ENCODE measurements at places on chromosomes 3 and 15. TPM values are rescaled to one million over a fixed set of nuclear protein-coding genes. Genes with fewer than 3 reads are reported as not detected.

Gene ENTPD3
- total RNA-seq = not detected

Gene KPNA4
- 57.0 TPM for total RNA-seq

GRCh38 chr3:12658593-12659058, 5.3 kb downstream of the RAF1 start:
- H3K4me3 ChIP-seq = no peak overlapping the region
- H3K36me3 ChIP-seq = peaks cover 16% of the 10 kb centered on the region
- H3K27me3 ChIP-seq = no peaks in the 10 kb centered on the region
- H3K4me1 ChIP-seq = peaks cover 55% of the 10 kb centered on the region
- no peak for DNase-seq

- H3K27me3 ChIP-seq = no peaks in the 10 kb centered on the region
- H3K27ac ChIP-seq = no peak overlapping the region
- H3K36me3 ChIP-seq = peaks cover 17% of the 10 kb centered on the region
- no peak overlapping the region for H3K4me3 ChIP-seq
- DNase-seq = no peak
Measured at GRCh38 chr15:42343596-42344232, 15.6 kb upstream of the CAPN3 start.

- peaks cover 31% of the 10 kb centered on the region for H3K27me3 ChIP-seq
- no peak overlapping the region for H3K4me3 ChIP-seq
- no peak overlapping the region for H3K27ac ChIP-seq
- DNase-seq = no peak
- no peaks in the 10 kb centered on the region for H3K36me3 ChIP-seq
- peaks cover 26% of the 10 kb centered on the region for H3K4me1 ChIP-seq
Measured at GRCh38 chr3:194130807-194131589, 5.0 kb upstream of the HES1 start.

DNA sequence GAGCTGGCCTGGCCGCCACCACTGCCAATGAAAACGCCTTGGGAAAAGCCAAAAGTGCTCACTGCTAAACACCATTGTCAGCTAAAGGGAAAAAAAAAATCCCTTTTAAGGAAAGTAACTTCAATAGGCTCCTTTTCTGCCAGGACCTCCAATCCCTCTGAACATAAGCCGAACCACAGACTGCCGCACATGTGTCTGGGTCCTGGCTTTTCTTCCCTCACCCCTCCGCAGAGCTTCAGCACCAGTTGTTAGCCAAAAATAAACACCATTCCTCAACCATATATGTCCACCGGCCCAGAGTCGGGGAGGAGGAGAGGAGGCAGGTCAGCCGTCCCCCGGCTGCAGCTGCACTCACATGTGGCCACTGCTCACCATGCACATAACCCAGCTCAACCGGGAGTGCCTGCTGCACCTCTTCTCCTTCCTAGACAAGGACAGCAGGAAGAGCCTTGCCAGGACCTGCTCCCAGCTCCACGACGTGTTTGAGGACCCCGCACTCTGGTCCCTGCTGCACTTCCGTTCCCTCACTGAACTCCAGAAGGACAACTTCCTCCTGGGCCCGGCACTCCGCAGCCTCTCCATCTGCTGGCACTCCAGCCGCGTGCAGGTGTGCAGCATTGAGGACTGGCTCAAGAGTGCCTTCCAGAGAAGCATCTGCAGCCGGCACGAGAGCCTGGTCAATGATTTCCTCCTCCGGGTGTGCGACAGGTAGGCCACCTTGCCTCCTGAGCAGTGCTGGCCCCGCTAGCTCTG, at the start of gene FBXL22:
Gene FBXL22 (plus strand): TSS at position 350 of the 753 bp plus-strand sequence. CDS start 6 bp downstream, at position 356.
- DNase-seq = no peak
- peaks cover 28% of the 10 kb centered on the region for H3K36me3 ChIP-seq
- H3K27me3 ChIP-seq = no peaks in the 10 kb centered on the region
- peaks cover 64% of the 10 kb centered on the region for H3K4me1 ChIP-seq
- H3K4me3 ChIP-seq = no peak within 1 kb of the TSS

Measured in activated CD4-positive, alpha-beta T cell treated with anti-CD3 and anti-CD28 coated beads for 36 hours (primary cell).